Mesothelial cell of epicardium (in vitro differentiated cells): ENCODE measurements at places on chromosomes 7 and 10. TPM values are rescaled to one million over a fixed set of nuclear protein-coding genes. Genes with fewer than 3 reads are reported as not detected.

ANKRD30A gene
- total RNA-seq, result not detected in 3 replicates

VSTM4 gene
- 3.5 to 4.1 TPM (median 3.7 TPM) in 3 replicates for total RNA-seq

- DNase-seq, result no peak
Measured at GRCh38 chr10:71358277-71358676, 38.4 kb upstream of the CDH23 start.

- no peak for DNase-seq
Measured at GRCh38 chr10:75126277-75126676, 14.8 kb downstream of the SAMD8 start.

DNA sequence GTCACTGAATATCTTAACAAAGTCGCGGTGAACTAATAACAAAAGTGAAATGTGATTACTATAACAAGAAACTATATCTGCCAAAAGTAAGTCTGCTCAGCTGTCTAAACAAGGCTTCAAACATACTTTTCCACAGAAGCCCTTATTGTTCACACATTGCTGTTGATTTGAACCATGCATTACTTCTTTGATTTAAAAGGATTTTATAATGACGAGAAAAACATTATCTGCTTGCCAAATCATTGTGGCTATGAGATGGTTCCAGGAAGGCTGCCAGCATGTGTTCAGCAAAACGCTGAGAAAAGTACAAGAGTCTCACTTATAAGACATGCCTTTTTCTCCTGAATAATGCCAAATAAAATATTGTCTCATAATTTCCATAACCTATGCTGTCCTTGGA is 24.4 kb downstream of the RNF133 start:
- no peak for DNase-seq

DNA sequence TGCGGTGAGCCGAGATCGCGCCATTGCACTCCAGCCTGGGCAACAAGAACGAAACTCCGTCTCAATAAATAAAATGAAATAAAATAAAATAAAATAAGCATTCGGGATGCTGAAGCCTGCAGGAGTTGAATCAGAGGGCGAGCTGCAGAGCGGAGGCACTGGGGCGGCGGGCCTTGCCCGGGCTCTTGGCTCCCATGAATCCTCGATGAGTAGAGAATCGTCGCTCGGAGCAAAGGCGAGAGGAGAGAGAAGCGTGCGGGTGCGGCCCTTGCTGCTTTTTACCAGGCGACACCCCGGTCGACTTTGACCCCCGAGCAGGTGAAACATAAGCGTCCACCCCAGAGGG is 168.3 kb downstream of the UBE2H start:
- DNase-seq, result no peak

DNA sequence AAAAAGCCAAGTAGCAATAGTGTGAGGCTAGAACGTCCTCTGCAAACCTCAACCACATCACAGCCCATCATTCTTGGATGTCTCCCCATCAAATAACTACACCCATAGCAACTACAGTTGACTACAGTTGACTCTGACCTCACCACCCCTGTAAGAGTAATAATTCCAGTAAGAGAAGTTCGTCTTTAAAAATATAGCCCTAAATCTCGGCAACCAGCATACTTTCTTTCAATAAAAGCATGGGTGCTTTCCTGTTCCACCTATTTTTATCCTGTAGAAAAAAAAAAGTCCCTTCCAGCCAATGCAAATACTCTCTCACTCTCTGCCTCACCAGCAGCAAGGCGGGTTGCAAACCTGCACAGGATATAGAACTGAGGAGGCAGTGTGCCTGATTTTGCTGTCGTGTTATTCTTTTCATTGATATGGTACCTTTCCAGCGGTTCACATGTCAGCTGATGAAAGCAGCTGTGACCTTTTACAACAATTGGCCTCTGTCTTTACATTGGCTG is 187.5 kb upstream of the NFE2L3 start:
- no peak for DNase-seq

- no peak for DNase-seq
Measured at GRCh38 chr7:22219739-22220493, 137.0 kb downstream of the RAPGEF5 start.

- no peak for DNase-seq
Measured at GRCh38 chr10:52383088-52383487, 69.0 kb downstream of the DKK1 start.

DNA sequence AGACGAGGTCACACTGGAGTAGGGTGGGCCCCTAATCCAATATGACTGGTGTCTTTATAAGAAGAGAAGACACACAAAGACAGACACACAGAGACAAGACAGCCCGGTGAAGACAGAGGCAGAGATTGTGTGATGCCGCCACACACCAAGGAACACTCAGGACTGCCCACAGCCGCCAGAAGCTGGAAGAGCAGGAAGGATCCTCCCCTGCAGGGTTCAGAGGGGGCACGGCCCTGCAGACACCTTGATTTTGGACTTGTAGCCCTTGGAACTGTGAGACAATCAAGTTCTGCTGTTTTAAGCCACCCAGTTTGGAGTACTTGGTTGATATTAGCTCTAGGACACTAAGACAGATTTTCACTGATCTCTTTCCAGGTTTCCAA is 72.1 kb upstream of the NANOS1 start:
- DNase-seq, result no peak

- DNase-seq, result no peak
Measured at GRCh38 chr7:93943816-93944540, 22.4 kb downstream of the GNG11 start.

DNA sequence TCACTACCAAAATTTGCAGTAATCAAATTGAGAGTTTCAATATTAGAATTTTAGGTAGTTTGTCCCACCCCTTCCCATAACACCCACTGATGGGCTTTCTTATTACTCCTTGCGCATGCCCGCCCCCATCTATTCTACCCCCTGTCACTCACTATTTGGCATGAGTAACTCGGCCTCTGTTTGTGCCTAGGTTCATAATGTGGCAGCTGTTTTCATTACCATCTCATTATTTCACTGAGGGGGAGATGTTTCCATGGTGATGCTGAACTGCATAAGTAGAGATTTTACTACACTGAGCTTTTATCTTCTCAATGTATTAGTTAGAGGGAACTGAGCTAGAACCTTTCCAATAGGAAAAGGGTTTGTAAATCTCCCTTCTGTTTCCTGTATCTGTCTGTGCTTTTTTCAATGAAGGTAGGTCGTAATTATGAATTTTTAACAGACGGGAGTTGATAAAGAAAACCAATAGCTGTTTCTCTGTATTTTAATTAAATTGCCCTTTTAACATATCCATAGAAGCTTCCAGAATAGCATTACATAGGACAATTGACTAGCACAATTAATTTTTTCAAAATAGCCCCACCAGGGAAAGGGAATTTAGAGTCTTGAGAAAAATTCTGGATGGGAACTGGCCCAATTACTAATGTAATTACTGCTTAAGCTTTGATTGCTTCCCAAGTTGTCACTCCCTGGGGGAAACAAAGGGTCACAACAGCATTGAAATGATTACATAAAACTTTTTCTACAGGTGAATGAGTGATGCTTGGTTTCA is 33.4 kb downstream of the PRPS1L1 start:
- no peak for DNase-seq

DNA sequence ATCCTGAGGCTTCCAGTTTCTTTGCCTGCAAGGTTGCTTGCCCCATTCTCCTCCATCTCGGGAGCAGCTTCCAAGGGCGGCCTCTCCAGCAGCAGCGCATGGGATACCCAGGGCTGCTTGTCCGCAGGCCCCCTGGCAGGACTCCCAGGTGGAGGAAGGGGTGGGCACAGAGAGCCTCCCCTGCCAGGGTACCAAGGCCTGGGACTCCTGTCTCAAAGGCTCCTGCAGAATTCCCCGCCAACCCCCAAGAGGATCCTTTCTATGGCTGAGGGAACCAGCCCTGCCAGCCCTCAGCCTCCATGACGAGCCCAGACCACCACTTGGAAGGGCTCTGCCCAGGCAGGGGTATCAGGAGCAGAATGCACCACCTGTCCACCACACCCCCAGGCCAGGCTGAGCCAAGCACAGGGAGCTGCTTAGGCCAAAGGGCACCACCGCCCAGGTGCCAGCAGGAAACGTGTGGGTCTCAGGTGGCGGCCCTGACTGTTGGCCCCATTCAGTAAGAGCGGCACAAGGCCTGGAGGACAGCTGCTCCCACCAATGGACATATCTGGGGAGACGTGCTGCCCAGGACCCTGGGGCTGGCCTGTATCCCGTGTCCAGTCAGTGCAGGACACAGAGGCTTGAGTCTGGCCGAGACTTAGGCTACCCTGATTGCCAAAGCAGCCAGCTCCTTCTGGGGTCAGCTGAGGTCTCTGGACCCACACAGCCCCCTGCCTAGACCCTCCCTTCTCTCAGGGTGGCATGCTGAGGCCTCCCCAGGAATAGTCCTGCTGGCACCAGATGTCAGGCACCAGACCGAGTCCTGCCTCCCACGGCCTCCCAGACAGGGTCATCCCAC is 33.8 kb upstream of the INPP5A start:
- DNase-seq, result no peak

DNA sequence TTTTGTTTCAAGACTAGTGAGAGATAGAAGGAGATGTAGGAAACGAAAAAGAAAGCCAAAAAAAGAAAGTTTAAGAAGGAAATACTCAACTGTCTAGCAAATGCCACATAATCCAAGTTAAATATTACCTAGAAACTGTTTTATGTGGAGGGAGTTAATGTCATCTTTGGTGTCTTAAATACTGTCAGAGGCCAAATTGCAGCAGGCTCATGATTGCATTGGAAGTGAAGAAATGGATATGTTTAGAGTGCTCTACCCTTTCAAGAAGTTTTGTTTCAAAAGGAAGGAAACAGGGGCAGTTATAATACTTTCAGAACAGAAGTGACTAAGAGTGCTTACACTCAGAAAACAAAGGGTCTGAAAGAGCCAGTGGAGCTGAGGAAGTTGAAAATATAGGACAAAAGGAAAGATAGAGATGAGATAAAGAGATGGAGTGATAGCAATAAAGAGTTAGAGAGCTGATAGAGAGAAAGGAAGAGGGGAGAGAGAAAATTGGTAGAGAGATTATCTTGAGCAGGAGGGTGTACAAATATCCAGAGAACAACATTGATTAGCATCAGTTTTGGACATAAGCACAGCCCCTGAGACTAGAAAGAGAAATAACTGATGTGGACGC is 28.0 kb upstream of the GNAI1 start:
- DNase-seq, result no peak

DNA sequence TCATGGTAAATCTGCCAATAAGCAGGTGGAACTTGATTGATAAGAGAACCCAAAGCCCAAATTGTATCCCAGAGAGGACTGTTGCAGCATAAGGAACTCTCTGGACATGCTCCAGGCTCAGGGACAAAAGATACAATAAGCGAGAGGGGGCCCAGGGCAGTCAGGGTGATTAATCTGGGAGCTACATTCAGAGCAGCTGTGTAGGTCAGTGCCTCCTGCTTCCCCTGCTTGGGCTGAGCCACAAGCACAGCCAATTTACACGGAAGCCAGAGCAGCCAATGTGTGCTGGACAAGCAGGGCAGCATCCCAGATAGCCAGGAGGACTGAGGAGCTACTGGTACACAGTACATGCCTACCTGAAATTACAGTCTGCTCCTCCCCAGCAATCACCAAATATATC is 24.2 kb downstream of the MYPN start:
- DNase-seq, result no peak
